GM12892 (cell line): ENCODE measurements at places on chromosomes 4 and X.

DNA sequence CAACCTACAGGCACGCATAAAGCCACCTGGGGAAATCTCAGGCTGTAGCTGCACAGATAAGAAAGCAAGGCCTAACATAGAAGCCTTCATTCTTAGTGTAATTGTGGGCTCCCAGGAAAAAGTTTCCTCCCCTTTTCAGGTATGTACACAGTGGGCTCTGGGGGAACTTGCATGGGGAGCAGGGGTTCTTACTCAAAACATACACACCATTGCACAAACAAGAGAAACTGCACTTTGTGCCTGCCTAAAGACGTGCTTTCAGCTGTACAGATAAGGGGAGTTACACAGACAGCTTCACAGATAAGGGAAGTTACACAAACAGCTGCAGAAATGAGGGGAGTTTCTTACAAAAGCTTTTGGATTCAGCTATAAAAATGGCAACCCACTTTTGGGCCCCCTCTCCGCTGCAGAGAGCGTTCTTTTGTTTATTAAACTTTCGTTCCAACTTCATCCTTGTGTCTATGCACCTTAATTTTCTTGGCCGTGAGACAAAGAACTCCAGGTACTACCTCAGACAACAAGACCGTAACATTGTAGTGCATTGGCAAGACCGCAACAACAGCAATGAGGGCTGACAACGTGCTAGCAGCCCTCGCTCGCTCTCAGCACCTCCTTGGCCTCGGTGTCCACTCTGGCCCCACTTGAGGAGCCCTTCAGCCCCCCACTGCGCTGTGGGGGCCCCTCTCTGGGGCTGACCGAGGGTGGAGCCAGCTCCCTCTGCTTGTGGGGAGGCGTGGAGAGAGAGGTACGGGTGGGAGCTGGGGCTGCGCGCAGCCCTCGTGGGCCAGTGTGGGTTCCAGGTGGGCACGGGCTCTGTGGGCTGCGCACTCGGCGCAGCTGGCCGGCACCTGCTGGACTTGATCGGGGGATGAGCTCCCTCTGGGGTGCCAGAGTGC is 317.5 kb downstream of the RAPGEF2 start:
- DNase-seq, result no peak

- no peak for DNase-seq
Measured at GRCh38 chr4:137361756-137362470, 170.4 kb downstream of the PCDH18 start.

- no peak for DNase-seq
Measured at GRCh38 chrX:101357166-101357795, 8.7 kb upstream of the TIMM8A start.

GRCh38 chr4:89434364-89434988 is 126.9 kb upstream of the GPRIN3 start:
- no peak for DNase-seq

- DNase-seq, result no peak
Measured at GRCh38 chr4:174591243-174592021, 69.1 kb upstream of the HPGD start.

DNA sequence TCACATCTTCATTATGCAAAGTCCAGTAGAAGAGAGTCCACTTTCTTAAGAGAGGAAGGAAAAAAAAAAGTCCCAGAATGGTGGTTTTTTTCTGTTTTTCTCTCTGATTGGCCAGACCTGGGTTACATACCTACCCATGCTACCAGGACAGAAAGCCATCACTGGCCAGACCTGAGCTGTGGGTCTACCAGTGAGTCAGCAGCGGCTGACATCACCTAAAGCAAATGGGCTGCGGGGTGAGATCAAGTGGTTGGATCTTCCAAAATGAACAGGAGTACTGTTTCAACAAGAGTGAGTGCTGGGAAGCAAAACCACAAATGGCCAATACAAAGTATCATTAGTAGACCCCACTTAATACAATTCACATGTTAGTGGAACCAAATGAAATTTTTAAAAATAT is 1.6 kb upstream of the NDST3 start:
- DNase-seq, result no peak

- DNase-seq, result no peak
Measured at GRCh38 chr4:10691651-10692050, 7.1 kb upstream of the CLNK start.

- no peak for DNase-seq
Measured at GRCh38 chrX:28981952-28982351, 394.7 kb downstream of the IL1RAPL1 start.

GRCh38 chrX:23766650-23767551 is 16.1 kb upstream of the SAT1 start:
- DNase-seq, result no peak

- DNase-seq, result no peak
Measured at GRCh38 chr4:107999932-108000539, 10.3 kb downstream of the HADH start.

DNA sequence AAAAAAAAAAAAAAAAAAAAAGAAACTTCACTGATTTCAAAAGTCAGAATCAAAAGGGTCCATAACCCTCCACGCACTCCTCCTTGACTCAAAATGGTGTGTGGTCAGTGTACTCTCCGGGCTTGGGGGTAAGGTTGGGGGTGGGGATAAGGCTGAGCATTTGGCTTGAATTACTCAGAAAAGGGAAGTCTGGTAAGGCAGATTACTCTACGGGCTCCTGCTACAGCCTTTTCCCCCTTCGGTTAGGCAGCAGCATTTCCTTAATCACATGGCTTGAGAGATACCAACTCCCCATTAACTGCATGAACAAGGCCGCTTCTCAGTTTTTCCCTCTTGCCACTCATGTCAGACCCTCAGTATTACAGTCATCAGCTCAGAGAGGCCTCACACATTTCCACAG is 135.4 kb upstream of the DUSP21 start:
- DNase-seq, result no peak

- no peak for DNase-seq
Measured at GRCh38 chr4:175394208-175394607, 417.9 kb downstream of the GPM6A start.

DNA sequence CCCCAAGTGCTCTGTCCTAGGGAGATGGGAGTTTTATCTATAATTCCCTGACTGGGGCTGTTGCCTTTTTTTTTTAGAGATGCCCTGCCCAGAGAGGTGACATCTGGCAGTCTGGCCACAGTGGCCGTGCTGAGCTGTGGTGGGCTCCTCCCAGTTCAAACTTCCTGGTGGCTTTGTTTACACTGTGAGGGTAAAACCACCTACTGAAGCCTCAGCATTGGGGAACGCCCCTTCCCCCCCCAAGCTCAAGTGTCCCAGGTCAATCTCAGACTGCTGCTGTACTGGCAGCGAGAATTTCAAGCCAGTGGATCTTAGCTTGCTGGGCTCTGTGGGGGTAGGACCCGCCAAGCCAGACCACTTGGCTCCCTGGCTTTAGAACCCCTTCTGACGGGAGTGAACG is 38.3 kb upstream of the CBLL2 start:
- DNase-seq, result no peak

DNA sequence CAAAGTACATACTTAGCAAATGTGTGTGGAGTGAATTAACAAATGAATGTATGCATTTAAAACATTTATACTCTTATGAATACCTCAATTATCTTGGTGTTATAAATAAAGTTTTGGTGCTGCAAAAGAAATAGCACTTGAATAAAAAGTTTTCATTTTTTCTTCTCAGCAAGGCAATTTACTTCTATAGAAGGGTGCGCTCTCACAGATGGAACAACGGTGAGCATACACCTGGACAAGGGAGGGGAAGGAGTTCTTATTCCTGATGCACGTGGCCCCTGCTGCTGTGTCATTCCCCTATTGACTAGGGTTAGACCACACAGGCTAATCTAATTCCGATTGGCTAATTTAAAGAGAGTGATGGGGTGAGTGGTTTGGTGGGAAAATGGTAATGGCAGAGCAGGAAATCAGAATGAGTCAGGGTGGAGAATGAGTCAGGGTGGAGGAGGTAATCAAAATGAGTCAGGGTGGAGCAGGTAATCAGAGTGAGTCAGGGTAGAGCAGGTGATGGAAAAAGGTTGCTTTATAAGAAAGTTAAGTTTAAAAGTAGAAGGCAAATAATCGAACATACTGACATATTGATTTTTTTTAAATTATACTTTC is 28.2 kb upstream of the PGK1 start:
- no peak for DNase-seq

DNA sequence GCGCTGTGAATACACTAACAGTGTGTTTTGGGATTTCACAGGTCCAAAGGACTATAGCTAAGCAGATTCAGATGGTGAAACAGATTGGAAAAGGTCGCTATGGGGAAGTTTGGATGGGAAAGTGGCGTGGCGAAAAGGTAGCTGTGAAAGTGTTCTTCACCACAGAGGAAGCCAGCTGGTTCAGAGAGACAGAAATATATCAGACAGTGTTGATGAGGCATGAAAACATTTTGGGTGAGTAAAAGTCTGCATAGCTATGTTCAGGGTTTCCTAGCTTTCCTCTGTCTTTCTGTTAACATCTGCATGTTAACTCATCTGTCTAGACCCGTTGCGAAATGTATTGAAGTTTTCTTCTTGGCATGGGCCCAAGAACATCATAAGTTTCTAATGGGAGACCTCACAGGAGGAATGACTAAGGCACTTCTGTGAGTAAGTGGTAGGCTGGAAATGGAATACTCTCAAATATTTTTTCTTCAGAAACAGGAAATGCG is 372.1 kb downstream of the BMPR1B start:
- DNase-seq, result no peak

DNA sequence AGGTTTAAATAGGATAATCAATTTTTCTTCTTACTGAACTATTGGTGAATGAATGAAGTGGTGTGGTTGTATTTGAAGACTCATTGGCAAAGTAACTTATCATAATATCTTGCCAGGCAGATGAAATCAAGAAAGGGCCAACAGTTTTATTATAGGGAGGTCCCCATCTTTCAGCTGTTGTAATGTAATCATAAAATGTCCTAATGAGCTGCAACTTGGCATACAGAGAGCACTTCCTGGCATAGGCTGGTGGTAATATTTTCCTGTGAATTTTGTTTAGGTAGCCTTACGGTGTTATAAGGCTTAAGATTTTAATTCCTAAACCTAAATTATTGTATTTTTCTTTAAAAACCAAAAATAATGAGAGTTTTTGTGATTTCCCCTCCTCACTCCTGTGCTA is 17.5 kb downstream of the FHIP1A start:
- no peak for DNase-seq

DNA sequence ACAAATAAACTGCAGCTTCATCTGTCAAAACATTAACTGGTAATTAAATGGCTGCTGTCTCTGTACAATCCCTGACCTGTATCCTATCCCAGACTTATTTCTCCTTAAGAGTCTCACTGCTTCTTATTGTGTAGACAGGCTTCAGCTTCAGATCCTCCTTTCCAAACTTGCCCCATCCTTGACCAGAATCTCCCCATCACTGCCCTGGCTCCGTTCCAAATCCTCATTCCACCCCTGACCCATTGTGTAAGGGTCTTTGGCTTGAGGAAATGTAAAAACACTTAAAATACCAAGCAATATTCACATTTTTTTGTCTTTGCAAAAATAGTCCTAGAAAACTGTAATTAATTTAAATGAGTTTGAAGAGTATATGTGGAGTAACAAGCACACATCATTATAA is 152.6 kb upstream of the VEGFC start:
- DNase-seq, result no peak

DNA sequence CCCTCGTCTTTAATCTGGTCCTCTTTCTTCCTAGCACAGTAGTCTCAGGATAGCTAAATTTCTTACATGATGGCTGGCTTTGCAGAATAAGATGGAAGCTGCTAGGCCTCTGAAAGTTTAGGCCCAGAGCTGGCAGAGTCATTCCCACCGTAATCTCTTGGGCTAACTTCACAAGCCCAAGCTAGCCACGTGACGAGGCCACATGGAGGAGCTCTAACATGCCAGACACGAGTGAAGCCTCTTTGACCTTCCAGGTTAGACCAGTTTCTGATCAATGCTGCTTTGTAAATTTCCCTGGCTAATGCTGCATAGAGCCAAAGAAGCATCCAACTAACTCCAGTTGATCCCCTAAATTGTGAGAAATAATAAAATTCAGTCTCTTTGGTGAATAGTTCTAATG is 9.5 kb upstream of the CENPE start:
- no peak for DNase-seq

GRCh38 chr4:38385093-38386004 is 278.6 kb upstream of the KLF3 start:
- no peak for DNase-seq

GRCh38 chr4:141702472-141703182 is 66.2 kb downstream of the IL15 start:
- DNase-seq, result no peak
